ENCODE measurements at places on chromosomes 7 and 10. TPM values are rescaled to one million over a fixed set of nuclear protein-coding genes. Genes with fewer than 3 reads are reported as not detected.

The HOXA10 gene
- 19.6 TPM for total RNA-seq

GRCh38 chr10:127069436-127069835, 127.0 kb downstream of the INSYN2A start:
- no peak overlapping the region for H3K27ac ChIP-seq
- H3K4me3 ChIP-seq: no peak overlapping the region
- H3K36me3 ChIP-seq: no peaks in the 10 kb centered on the region
- H3K4me1 ChIP-seq: no peaks in the 10 kb centered on the region
- no peaks in the 10 kb centered on the region for H3K27me3 ChIP-seq
- DNase-seq: no peak

- no peaks in the 10 kb centered on the region for H3K4me1 ChIP-seq
- no peak for DNase-seq
- H3K27ac ChIP-seq: no peak within 1 kb of the TSS
- H3K36me3 ChIP-seq: no peaks in the 10 kb centered on the region
- H3K27me3 ChIP-seq: 0 out of 2 replicates have a peak, but pooled peaks cover 4% of the 10 kb centered on the region
Measured at GRCh38 chr10:97185326-97186058, at the start of gene SLIT1. TSS of gene SLIT1 (minus strand) at chr10:97185959. CDS start at chr10:97185674, 285 bp downstream.

DNA sequence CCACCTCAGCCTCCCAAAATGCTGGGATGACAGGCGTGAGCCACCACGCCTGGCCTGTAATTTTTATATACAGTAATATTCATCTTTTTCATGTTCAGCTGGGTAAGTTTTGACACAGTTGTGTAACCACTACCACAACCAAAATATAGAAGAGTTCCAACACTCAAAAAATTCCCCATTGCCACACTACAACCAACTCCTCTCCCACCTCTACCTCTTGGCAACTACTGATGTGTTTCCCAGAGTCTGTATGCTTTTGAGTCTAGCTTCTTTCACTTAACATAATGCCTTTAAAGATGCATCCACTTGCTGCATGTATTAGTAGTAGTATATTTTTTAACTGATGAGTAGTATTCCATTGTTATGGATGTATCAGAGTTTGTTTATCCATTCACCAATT, 90.7 kb downstream of the SRPK2 start:
- no peaks in the 10 kb centered on the region for H3K4me1 ChIP-seq
- no peaks in the 10 kb centered on the region for H3K27me3 ChIP-seq
- H3K36me3 ChIP-seq: no peaks in the 10 kb centered on the region
- H3K4me3 ChIP-seq: no peak overlapping the region

DNA sequence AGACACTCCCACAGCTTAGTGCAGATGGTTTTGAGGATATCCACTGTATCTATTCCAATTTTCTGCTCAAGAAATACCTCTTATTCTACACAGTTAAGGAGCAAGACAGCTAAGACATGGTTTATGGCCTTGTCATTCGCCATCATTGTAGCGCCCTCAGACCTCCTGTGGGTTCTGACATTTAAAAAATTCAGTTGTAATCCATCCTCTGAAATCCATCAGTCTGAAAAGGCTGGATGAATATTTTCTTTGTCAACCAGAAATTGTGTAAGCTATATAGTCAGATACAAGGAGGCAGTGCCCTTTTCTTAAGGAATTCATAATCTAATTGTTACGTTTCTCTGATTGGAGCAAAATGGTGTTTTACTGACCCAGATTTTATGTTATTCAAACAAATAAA, 353.6 kb downstream of the GALNT17 start:
- no peak overlapping the region for H3K27ac ChIP-seq
- no peaks in the 10 kb centered on the region for H3K27me3 ChIP-seq
- H3K4me1 ChIP-seq: no peaks in the 10 kb centered on the region
- no peak overlapping the region for H3K4me3 ChIP-seq
- H3K36me3 ChIP-seq: no peaks in the 10 kb centered on the region

The SLC26A5 gene
- total RNA-seq: 0.15 TPM

DNA sequence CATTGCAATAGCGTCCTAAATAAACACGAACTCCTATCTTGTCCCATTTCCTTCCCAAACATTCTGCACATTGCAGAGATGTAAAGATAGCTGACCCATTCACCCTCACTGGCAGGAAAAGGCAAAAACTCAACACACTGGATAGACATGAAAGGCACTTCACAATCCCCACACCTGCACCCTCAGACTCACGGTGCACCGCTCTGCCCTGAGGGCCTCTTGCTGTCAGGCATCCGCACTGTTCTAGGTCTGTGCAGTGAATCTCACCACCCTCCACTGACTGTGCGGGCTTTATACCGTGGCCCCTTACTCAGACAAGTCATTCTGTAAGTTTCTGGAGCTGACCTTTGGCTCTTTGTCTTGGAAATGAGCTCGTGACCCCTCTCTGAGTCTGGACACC, 42.9 kb upstream of the PARD3 start:
- peaks cover 5% of the 10 kb centered on the region for H3K4me1 ChIP-seq
- no peak overlapping the region for H3K27ac ChIP-seq
- DNase-seq: no peak
- H3K36me3 ChIP-seq: no peaks in the 10 kb centered on the region

GRCh38 chr7:91659096-91659495, 221.4 kb downstream of the MTERF1 start:
- no peak for DNase-seq
- no peaks in the 10 kb centered on the region for H3K4me1 ChIP-seq
- no peak overlapping the region for H3K4me3 ChIP-seq
- 0 out of 2 replicates have a peak, but pooled peaks cover under 1% of the 10 kb centered on the region for H3K27me3 ChIP-seq
- H3K27ac ChIP-seq: no peak overlapping the region
- no peaks in the 10 kb centered on the region for H3K36me3 ChIP-seq

The WDR86 gene
- not detected for total RNA-seq

- H3K27me3 ChIP-seq: peaks cover 36% of the 10 kb centered on the region
- no peaks in the 10 kb centered on the region for H3K36me3 ChIP-seq
- no peak for DNase-seq
- no peak overlapping the region for H3K27ac ChIP-seq
- H3K4me1 ChIP-seq: no peaks in the 10 kb centered on the region
- H3K4me3 ChIP-seq: no peak overlapping the region
Measured at GRCh38 chr10:44178856-44179255, 206.0 kb downstream of the CXCL12 start.

- H3K27me3 ChIP-seq: no peaks in the 10 kb centered on the region
- peaks cover 9% of the 10 kb centered on the region for H3K4me1 ChIP-seq
- no peak overlapping the region for H3K27ac ChIP-seq
- H3K4me3 ChIP-seq: no peak overlapping the region
Measured at GRCh38 chr7:51160990-51161615, 155.5 kb downstream of the COBL start.

The MACC1 gene
- 9.8 TPM for total RNA-seq

- no peak overlapping the region for H3K4me3 ChIP-seq
- H3K27me3 ChIP-seq: no peaks in the 10 kb centered on the region
- H3K4me1 ChIP-seq: peaks cover 11% of the 10 kb centered on the region
- no peak for DNase-seq
Measured at GRCh38 chr7:74271742-74272141, 17.5 kb upstream of the CLIP2 start.

GRCh38 chr7:69847921-69848612, 249.8 kb downstream of the AUTS2 start:
- no peaks in the 10 kb centered on the region for H3K4me1 ChIP-seq
- H3K4me3 ChIP-seq: no peak overlapping the region
- no peaks in the 10 kb centered on the region for H3K36me3 ChIP-seq
- DNase-seq: no peak
- H3K27ac ChIP-seq: no peak overlapping the region

The CALD1 gene
- 66.8 TPM for total RNA-seq

The SFMBT2 gene
- 0.02 TPM for total RNA-seq

DNA sequence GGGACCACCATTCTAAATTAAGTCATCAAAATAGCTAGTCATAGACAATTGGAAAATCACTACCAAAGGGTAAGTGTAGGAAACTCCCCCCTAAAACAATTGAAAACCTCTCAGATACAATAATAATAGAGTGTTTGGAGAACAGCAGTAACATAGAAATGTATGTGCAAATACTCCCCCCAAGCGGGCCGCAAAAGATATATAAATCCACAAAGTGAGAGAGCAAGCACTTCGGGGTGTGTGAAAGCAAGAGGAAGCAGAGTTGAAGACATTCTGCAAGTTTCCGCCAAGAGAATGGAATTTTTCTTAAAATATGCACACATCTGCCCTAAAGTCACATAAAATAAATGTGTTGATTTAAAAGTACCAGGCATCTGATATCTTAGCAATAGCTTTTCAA, 33.3 kb downstream of the CHCHD3 start:
- no peak for DNase-seq
- no peaks in the 10 kb centered on the region for H3K36me3 ChIP-seq
- H3K27me3 ChIP-seq: no peaks in the 10 kb centered on the region
- H3K4me3 ChIP-seq: no peak overlapping the region
- no peaks in the 10 kb centered on the region for H3K4me1 ChIP-seq

- H3K4me1 ChIP-seq: no peaks in the 10 kb centered on the region
- H3K27ac ChIP-seq: no peak overlapping the region
- DNase-seq: no peak
- no peaks in the 10 kb centered on the region for H3K36me3 ChIP-seq
Measured at GRCh38 chr10:78316451-78316931, 282.8 kb downstream of the RPS24 start.

- no peak overlapping the region for H3K4me3 ChIP-seq
- no peak overlapping the region for H3K27ac ChIP-seq
- DNase-seq: no peak
- H3K36me3 ChIP-seq: no peaks in the 10 kb centered on the region
Measured at GRCh38 chr7:3846738-3847137, 545.7 kb downstream of the SDK1 start.

GRCh38 chr10:13969792-13970140, 361.0 kb downstream of the FRMD4A start:
- no peak overlapping the region for H3K4me3 ChIP-seq
- H3K27ac ChIP-seq: no peak overlapping the region
- H3K36me3 ChIP-seq: no peaks in the 10 kb centered on the region
- H3K27me3 ChIP-seq: peaks cover 35% of the 10 kb centered on the region
- H3K4me1 ChIP-seq: no peaks in the 10 kb centered on the region

The EFCAB10 gene
- 1.7 TPM for total RNA-seq

DNA sequence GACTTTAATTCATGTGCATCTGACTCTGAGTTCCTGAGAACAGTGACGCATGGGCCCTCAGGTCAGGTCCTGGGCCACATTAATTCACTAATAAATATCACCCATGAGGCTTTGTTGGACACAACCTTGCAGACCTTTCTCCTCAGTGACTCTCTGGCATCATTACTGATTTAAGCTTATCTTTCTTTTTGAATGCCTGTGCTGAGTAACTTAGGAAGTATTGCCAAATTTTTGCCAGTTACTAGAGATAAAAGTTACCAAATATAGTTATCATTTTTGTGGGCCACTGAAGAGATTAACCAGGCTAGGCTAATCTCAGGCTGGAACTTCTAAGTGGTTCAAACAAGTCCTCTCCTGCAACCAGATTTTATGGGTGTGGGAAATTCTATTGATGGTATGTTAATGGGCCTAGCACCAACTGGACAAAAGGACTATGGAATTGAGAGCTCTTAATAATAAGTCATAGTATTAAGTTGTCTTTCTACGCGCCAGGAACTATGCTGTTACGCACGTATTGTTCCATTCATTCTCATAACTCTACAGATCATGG, 28.8 kb upstream of the PRTFDC1 start:
- no peak overlapping the region for H3K27ac ChIP-seq
- H3K27me3 ChIP-seq: no peaks in the 10 kb centered on the region
- H3K36me3 ChIP-seq: no peaks in the 10 kb centered on the region
- H3K4me1 ChIP-seq: no peaks in the 10 kb centered on the region
- H3K4me3 ChIP-seq: no peak overlapping the region

The TMEM130 gene
- not detected for total RNA-seq

The MOGAT3 gene
- total RNA-seq: not detected
